ENCODE measurements at places on chromosomes 5 and 9.

DNA sequence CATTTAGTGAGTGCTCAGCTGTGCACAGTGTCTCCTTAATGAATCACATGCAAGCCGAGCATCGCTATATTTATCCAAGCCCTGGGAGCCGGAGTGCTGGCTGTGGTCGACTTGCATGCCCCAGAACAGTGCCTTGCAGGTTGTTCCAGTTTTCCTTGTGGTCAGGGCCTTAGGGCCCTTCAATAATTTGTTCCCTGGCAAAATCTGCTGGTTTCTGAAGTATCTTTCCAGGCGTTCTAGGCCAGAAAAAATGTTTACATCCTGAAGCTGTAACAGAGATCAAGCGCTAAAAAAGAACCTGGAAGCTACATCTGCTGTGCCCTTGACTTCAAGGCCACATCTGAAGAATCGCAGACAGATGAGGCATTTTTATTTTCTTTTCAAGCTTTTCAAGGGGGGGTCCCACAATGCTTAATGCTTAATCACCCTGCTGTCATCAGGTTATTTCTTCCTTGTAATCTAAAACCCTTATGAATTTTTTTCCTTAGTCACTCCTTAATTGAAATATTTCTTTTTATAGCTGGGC, 105.8 kb downstream of the DOCK2 start:
- no peak for DNase-seq

GRCh38 chr9:96333958-96334357, 32.0 kb upstream of the HSD17B3 start:
- DNase-seq, result no peak

DNA sequence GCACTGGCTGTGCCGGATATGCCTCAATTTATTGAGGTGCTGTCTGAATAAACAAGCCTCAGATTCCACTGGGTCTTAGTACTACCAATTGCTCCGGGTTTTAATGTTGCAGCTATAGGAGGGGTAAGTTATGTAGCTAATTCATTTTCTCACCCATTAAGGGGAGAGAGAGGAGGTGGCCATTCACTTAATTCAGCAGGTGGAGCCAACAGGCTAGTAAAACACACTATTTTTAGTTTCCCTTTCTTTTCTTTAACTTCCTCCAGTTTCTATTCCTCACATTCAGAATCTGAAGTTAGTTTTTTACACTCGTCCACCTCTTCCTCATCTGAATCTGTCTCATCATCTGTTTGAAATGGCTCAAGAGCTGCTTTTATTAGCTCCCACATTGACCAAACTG, 105.6 kb upstream of the CDH10 start:
- DNase-seq, result no peak

DNA sequence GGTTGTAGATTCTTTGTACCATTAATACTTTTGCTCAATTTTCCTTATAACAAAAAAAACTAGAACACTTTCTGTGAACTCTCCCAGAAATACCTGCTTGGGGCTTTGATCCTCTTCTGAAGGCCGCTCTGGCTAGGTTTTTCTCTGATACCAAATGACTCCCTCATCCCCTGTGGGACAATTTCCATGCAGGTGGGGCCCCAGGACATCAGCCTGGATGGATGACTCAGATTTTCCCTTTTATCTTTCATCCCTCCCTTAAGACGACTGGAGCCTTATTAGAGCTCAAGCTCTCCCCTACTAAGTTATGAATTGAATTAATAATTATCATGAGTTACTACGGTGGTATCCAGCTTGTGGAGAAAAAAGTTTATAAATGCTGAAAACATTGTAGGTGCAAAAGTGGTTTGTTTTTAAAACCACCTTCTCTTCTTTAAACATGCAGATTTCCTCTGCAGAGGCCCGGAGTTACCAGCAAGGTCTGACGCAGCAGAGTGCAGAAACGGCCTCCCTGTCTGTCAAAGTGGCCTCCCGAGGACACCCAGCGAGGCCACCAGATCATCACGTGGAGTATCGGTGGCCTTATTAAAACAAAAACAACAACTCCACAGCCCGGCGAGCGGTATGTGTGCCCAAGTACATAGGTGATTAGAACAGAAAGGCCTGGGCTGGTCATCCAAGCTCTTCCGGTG, 50.8 kb upstream of the IRX4 start:
- no peak for DNase-seq

- DNase-seq, result no peak
Observed at GRCh38 chr9:69675563-69675962, 3.4 kb upstream of the APBA1 start.

DNA sequence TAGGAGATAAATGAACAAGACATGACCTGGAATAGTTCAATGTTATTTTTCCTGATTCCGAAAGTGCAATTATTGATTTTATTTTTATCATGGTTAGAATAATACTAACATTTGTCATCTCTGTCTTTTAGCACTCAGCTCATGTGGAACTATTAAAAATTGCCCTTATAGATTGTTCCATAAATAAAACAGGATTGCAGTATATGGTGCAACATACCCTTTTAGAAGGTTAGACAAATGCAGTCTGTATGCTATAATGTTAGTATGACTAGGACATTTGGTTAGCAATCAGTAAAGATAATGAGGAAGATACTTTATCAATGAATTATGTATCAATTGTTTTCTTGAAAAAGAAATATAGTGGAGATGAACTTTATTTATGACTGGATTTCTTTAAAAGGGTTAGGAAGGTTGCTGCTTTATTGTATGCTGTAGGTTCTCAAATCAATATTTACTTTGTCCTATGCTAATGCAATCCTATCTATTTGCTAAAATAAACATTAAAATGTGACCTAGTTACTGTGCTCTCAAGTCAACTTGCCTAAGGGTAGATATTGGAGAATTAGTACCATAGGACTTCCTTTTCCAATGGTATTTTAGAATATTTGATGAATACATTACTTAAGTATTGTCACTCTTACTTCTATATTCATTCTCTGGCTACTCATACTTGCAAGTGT, 348.9 kb upstream of the ISL1 start:
- no peak for DNase-seq

DNA sequence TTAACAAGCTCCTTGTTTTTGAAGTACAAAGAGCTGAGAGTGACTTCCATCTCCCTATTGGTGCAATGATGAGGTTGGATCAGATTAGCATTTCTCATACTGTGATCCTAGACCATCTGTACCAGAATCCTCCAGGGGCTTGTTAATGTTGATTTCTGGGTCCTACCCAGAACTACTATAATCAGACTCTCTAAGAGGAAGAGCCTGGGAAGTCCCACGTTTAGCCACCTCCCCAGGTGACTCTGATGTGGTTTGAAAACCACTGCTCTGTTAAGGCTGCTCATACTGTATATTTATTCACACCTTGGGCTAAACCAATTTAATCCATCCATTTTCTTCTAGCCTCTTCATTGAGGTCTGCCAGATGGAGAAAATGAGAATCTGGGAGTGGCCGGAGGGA, 49.6 kb upstream of the SMIM32 start:
- DNase-seq, result no peak

DNA sequence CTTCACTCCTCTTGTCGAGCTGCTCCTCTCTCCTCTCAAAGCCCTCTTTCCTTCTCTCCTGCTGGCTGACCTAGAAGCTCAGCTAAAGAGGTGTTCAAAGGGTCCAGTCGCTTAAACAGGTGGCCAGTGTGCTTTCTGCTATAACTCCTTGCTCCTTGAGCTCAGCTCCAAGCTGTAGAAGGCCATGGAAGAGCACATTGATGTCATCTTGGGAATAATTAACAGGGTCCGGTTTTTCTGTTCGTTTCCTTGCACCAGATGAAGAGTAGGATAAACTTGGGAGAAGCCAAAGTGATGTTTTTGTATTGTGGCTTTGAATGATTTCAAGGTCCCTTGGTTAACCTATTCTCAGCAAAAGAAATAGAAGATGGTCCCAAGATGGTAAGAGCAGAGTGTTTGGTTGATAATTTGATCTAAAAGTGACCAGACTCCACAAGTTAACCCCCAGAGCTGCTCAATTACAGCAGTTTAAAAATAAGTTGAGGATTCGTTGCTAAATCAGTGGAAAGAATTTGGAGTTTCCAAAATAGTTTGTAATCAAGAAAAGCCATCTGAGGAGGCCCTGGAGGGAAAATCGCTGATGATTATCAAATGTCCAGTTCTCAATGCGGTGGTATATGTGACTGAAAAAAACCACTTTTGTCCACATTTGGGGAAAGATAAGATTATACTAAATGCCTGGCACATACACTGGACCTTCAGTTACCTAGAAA, 148.1 kb downstream of the DOCK8 start:
- no peak for DNase-seq

DNA sequence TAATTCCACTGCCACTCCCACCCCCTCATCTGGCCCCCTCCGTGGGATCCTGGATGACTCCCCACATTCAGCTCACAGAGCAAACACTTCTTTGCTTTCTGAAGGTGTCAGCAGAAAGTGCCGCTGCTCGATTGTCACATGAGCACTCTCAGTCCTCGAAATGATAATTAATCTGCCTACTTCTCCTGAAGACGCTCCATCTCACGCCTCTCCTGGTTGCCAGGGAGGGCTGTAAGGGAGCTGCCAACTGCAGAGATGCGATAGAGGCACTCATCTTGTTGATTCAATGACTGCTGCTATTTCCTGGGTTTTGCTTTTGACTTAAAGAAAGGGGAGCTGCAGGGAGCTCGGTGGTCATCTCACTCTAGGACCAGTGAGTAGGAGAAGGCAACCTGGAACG, 206.5 kb downstream of the DAB2IP start:
- no peak for DNase-seq

- DNase-seq, result no peak
Observed at GRCh38 chr5:32249668-32250067, 63.1 kb downstream of the MTMR12 start.

DNA sequence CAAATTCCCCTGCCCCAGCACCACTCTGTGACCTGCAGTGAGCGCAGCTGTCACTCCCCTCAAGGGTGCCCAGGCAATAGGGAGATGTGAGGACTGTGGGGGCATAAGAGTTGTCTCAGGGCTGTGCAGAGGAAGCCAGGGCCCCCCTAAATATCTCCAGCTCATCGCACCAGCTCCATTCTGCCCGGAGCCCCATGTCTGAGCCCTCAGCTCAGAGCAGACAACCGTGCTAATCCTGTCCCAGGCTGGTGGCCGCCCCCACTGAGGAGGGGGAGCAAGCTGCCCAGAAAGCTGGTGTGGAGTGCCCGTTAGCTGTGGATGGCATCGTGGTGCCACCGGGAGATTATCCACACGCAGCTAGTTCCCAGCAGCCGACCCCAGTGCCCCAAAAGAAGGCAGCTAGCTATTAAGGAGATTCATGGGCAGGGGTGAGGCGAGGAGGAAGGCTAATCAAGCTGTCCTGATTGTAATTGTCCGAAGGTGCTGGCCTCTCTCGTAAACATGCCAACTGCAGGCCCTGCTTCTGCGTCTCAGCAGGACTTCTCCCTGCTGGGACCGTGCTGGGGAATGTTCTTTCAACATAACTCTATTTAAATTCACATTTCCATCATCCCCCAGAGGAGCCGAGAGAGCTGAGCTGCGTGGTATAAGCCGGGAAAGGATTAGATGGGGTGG, 17.0 kb upstream of the FIBCD1 start:
- DNase-seq, result no peak

GRCh38 chr5:37005252-37005651, 128.7 kb downstream of the NIPBL start:
- DNase-seq, result no peak

DNA sequence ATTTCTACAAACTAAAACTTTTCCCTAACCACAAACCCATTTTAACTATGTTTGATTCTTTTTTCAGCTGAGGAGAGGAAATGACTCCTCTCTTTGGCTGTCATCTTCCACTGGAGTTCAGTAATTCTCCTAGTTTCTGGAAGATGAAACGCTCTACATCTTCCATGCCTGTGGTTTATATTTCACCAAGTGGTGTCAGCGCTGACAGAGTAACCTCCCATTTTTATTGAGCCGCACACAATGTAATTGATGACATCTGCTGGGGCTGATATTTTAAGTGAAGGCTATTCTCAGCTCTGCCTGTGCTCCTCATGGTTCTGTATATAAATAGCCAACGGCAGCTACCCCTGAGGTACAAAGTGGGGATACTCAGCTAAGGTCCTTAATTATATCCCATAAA, 234.6 kb downstream of the SPOCK1 start:
- DNase-seq, result no peak

GRCh38 chr9:128637656-128638055, 19.0 kb downstream of the DYNC2I2 start:
- DNase-seq, result no peak

DNA sequence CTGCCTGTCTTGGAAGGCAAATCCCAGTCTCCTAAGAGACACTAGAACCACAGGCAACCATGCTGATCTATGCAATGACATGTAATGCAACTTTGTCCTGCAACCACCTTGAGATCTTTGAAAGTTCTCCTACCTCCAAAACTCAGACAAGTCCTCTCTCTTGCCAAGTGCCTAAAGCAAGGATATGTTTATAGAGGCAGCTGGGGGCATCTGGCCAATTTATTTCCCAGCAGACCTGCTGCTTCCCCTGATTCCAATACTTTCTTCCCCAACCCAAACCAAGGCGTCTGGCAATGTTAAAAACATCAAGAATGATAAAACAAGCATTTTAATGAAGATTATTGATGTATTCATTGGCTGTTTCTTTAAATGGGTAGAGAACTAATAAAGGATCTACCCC, 138.4 kb downstream of the DOCK8 start:
- no peak for DNase-seq

- DNase-seq, result no peak
Observed at GRCh38 chr5:132214491-132214890, 13.2 kb downstream of the P4HA2 start.

DNA sequence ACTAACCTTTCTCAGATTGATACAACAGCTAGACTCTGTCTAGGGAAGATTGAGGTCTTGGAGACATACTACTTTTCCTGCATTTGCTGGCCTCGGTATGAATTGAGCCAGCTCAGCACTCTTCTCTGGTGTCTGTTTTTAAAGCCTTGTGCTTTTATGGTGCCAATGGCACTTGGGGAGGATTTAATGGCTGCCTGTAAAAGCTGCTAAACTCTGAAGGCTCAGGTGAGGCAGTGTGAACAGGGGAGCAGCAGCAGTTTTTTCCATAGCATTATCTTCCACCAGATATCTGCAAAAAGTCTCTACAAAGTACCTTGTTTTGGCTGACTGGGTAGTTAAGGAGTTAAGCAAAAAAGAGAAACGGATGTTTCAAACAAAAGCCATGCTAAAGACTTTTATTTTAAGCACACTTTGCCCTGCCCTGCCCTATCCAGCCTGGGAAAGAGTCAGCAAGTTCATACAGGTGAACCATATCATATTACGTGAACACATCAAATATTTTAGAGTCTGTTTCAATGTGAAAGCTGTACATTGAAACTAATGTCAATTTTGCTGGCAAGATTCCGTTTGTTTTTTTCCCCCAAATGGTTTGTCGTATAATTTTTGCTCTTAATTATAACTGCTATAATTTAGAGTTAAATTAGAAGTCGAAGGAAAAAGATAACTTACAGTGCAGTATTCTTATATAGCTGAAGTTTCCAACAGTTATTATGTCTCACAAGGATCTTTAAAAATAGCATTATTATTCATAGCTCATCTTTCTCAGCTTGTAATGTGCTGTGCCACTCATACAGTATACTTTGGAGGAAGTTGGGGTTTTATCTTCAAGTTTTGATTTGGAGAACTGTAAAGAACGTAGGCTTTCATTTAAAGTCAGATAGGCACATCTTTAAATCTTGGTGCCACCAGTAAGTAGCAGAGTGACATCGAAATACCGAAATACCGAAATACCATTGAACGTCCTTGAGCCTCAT, 424.1 kb upstream of the CD180 start:
- DNase-seq, result peak; percentile 11

- DNase-seq, result no peak
Observed at GRCh38 chr5:146588331-146589027, 72.5 kb upstream of the GPR151 start.
